A172 (cell line): ENCODE measurements at places on chromosomes 4 and X.

- no peak for DNase-seq
These were observed 21.3 kb upstream of the PNPLA4 start for GRCh38 chrX:7948483-7948882.

DNA sequence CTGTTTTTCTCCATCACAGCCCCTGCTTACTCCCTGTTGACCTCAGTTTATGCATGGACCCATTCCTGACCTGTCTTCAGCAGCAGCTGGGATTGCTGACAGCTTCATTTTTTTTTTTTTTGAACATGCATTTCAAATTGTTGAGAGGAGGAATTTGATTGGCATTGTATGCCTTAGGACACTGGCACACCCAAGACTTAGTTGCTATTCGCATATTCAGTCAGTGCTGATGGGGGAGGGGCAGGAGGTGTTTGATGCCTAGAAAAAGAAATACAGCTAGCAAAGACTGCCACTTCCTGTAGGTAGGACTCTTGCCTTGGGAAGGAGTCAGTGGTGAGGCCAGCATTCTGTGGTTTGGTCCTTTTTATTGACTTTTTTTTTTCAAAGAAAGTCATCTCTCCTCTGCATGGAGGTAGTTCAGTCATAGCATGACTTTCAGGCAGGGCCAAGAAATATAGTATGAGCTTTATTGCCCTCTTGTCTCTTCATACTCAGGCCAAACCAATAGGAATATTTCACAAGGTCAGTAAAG, 33.6 kb upstream of the XK start:
- no peak for DNase-seq

DNA sequence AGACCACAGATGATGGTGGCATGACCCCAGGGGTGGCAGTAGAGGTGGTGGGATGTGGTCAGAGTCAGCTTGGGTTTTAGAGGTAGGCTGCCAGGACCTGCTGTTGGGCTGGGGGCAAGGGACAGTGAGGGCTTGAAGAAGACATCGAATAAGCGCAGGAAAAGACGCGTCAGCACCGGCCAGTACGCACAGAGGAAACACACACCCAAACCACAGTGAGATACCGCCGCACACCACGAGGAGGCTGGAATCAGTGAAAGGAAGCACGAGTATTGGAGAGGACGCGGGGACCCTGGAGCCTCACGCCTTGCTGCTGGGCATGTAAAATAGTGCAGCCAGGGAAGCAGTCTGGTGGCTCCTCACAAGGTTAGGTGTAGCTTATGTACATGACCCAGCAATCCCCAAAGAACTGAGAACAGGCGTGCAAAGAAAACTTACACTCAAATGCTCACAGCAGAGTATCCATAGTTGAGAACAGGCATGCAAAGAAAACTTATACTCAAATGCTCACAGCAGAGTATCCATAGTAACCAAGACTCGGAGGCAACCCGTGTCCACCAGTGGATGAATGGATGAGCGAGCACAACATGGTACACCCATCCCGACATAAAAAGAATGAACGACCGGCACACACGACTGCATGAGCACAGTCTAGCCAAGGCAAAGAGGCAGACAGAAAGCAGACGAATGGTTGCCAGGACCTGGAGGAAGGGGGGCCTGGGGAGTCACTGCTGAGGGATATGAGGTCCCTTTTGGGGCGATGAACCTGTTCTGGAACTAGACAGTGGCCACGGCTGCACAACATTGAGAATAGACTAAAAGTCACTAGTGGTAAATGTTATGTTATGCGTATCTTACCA, 13.3 kb downstream of the PDZD4 start:
- no peak for DNase-seq

DNA sequence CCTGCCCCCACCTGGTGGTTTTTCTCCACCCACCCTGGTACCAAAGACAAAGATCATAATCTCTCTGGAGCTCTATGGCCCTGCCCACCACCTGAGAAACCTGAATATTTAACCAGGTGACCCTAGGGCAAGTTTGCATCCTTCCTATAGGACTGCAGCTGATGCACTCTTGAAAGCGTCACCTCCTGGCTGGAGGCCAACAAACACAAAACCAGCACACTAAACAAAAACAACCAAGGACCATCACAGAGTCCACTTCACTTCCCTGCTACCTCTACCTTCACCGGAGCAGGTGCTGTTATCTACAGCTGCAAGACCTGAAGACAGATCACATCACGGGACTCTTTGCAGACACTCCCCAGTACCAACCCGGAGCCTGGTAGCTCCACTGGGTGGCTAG, 296.7 kb upstream of the FGF13 start:
- DNase-seq: no peak

- DNase-seq: no peak
These were observed 38.6 kb downstream of the COX7B2 start for GRCh38 chr4:46870411-46870810.

DNA sequence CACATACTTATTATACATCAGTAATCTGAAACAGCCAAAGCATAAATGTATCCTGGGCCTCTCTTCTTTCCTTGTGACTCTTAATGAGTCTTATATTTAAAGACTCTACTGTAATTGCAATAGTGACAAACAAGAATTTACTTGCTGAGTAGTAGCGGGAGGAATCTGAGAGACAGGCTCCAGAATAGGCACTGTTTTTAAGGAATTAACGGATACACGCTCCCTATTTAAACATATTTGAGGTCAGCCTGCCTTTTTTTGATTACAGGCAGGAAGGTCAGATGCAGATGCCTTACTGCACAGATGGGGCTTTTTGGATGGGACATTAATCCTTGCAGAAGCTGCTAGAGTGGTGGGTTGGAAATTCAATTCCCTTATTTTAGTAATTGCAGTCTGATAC, 196.3 kb upstream of the ANXA3 start:
- DNase-seq: no peak

DNA sequence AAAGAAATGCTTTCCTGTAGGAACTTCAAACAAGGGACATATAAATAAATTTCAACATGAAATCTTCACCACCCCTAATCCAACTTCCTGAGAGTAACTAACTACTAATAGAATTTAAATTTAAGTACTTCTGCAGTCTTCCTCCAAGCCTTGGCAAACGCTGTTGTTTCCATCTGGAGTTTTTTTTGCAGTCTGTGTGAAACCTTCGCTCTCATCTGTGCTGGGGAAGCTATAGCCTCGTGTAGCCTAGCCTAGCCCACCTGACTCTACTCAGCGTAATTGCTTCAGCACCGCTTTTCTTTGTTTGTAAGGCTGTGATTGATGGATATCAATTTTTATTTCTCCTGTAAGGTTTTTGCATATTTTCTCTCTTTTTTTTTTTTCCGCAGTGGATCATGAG, 30.9 kb downstream of the STOX2 start:
- DNase-seq: no peak

DNA sequence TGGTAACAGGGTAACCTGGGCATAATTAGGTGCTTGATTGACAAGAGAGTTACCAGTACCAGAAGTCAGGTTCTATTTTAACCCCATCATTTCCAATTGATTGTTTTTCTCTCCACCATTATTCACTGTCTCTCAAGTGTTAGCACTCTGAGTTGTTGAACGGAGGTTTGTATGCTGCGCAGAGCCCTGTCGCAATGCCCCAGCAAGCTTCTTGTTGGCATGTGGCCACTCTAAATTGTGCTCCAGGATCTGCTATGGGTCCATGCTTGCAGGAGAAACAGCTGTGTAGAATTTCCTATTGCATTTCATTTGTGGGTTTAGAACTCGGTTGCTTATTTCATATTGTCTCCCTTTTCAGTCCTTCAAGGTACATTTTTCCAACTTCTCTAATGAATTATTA, 98.2 kb downstream of the KLHL8 start:
- DNase-seq: no peak

DNA sequence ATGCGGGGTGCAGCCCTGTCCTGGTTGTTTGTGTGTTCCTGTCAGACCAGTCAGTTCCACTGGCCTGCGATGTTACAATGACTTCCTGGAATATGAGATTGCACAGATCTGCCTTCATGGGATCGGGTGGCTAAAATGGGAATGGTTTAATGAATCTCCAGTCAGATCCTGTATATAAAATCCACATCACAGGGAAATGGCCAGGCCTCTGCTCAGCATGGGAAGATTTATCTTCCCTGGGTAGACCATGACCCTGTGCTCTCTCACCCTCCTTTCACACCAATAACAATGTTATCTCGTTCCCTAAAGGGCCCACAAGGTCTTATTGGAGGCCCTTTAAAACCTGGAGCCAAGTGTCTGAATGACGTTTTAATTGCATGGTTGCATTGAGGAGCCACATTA, 307.4 kb downstream of the RAB28 start:
- no peak for DNase-seq

- no peak for DNase-seq
These were observed 60.8 kb downstream of the SUPT20HL2 start for GRCh38 chrX:24253030-24253429.

DNA sequence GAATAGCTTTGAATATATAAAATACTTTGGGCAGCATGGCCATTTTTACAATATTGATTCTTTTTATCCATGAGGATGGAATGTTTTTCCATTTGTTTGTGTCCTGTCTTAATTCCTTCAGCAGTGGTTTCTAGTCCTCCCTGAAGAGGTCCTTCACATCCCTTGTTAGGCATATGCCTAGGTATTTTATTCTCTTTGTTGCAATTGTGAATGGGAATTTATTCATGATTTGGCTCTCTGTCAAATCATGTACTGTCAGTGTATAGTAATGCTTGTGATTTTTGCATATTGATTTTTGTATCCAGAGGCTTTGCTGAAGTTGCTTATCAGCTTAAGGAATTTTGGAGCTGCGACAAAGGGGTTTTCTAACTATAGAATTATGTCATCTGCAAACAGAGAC, 18.5 kb downstream of the UGT2B15 start:
- no peak for DNase-seq

DNA sequence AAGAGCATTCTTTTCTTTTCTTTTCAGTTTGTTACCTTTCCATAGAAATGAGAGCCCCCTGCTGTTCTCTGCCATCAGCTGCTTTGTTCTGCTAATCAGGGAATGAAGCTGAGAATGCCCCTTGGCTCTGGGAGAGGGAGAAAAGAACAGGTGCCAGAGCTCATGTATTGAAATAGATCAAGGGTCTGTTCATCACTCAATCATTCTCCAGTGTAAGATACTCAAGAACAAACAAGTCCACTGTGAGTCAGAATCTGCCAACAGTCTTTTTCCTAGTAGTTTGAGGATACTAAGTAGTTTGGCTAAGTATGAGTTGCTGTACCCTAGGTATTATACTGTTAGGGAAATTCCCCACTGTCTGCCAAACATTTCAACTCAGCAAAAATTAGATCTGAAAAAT, 144.3 kb downstream of the RTL3 start:
- no peak for DNase-seq

GRCh38 chr4:53645108-53645507, 53.8 kb upstream of the LNX1 start:
- DNase-seq: no peak
